ENCODE measurements at places on chromosomes 3 and 15.

GRCh38 chr3:42675909-42676308, 9.4 kb upstream of the KLHL40 start:
- no peak for DNase-seq

DNA sequence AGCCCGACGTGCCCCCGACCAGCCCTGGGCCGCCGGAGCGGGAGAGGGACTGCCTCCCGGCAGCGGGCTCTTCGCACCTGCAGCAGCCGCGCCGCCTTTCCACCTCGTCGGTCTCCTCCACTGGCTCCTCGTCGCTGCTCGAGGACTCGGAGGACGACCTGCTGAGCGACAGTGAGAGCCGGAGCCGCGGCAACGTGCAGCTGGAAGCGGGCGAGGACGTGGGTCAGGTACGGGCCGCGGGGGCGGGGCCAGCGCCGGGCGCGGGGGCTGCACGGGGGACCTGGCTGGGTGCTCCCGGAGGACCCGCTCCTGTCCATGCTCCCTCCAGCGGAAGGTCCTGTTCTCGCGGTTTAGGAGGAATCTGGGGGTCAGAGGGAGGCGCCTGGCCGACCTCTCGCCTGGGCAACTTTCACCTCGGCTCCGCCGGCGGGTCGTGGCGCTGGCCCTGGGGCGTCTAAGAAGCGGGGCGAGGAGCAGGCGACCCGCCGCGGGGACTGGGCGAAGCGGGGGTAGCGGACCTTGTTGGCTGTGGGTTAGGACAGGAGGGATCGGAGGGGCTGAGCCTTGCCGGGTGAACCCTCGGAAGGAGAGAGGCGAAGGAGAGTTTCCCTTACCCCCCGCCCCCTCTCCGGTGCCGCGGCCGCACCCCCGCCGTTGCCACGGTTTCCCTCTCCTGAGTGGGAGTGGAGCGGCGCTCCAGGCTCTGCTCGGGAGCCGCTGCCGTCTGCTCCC, 682 bp downstream of the ITPKA start:
- DNase-seq = peak; percentile 63

DNA sequence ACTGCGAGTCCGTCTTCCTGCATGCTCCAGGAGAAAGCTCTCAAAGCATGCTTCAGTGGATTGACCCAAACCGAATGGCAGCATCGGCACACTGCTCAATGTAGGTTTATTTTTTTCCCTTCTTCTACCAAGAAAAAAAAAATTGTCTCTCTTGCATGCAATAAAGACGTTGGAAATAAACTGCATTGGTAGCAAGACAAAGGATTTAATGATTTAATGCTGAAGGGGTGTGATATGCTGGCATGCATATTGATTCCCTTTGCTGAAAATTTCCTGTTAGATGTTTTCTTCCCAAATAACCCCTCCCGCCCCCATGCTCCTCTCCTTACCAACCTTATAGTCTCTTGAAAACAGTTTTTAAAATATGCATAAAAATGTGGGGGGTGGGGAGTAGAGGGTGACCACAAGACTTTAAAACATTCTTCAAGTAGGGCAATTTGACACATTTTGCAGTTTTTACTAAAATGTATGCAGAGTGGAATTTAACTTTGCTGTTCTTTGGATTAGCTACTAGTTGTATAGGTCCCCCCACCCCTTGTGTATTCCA, 799 bp downstream of the RARB start:
- DNase-seq = no peak

DNA sequence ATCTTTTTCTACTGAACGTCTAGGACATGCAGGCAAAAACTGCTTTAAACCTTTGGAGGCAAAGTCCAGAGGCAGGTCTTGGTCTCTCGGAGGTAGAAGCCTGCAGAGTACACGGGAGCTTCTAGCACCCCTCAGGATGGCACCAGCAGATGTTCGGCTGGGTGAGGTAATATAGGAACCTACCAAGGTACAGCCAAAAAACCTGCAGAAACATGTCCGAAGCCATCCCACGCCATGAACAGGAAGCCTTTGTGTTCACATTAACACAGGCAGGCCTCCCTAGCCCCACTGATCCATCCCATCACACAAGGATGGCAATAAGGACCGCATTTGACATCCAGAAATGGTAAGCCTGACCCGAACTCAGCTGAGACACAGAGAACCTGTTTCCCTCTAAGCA, 157.9 kb upstream of the HES1 start:
- no peak for DNase-seq

- peak; percentile 18 for DNase-seq
Observed at GRCh38 chr3:177443469-177443868, 246.2 kb upstream of the TBL1XR1 start.

GRCh38 chr15:41392659-41393058, 9.6 kb downstream of the NDUFAF1 start:
- DNase-seq = no peak

GRCh38 chr15:30990036-30990435, 1.4 kb downstream of the MTMR10 start:
- DNase-seq = peak; percentile 27

DNA sequence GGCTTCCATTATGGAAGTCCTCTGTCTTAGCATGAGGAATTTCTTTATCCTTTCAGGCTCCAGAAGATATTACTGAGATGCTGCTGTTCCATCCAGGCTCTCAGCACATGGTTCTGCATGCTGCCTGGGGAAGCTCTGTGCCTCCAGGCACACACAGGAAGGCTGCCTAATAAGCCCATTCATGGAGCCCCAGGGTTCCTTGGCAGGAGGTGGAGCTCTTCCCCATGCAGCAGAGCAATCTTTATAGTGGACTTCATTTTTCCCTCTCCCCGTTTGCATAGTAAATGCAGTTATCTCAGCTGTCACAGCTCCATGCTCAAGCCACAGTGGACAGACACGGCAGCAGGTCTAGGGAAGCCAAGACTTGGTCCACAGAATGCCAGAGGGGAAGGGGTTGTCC, 57.6 kb downstream of the BOC start:
- no peak for DNase-seq

- no peak for DNase-seq
Observed at GRCh38 chr3:49199239-49199899, 28.0 kb downstream of the KLHDC8B start.
